Stimulated activated CD8-positive, alpha-beta memory T cell treated with anti-CD3 and anti-CD28 coated beads, Interleukin-4, amount 100 ng/mL, for 1 hour (primary cell): ENCODE measurements at places on chromosomes 16 and 17.

GRCh38 chr17:55570391-55570790 is 59.1 kb upstream of the SMIM36 start:
- DNase-seq: no peak

GRCh38 chr16:4537376-4538343 is 913 bp downstream of the CDIP1 start:
- DNase-seq: no peak

DNA sequence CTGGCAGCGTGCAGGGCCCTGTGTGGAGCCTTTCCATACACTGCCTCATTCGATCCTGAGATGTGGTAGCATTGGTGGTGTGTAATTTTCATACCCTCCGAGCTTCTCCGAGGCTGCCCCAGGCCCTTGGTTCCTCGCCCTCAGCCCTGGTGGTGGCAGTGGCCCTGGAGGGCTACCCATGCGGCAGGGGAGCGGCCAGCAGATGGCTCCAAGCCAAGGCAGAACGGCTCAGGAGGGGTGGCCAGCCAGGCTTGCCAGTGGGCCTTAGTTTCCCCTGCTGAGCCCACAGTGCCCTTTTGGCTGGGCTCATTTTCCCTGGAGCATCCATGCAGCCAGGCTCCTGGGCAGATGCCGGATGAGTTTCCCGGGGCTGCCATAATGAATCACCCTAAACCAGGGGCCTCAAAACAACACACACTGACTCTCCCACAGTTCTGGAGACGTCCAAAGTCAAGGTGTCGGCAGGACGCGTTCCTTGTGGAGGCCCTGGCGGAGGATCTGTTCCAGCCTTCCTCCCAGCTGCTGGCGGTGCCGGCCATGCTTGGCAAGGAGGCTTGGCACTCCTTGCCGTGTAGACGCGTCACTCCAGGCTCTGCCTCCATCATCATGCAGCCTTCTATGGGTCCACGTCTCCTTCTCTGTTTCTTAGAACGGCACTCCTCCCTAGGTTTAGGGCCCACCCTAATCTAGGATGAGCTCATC is 158.8 kb upstream of the GSE1 start:
- DNase-seq: no peak

- no peak for DNase-seq
These were observed 3.1 kb upstream of the BANP start for GRCh38 chr16:87948119-87948545.

- no peak for DNase-seq
These were observed 718 bp downstream of the ATP2A3 start for GRCh38 chr17:3963237-3964201.

DNA sequence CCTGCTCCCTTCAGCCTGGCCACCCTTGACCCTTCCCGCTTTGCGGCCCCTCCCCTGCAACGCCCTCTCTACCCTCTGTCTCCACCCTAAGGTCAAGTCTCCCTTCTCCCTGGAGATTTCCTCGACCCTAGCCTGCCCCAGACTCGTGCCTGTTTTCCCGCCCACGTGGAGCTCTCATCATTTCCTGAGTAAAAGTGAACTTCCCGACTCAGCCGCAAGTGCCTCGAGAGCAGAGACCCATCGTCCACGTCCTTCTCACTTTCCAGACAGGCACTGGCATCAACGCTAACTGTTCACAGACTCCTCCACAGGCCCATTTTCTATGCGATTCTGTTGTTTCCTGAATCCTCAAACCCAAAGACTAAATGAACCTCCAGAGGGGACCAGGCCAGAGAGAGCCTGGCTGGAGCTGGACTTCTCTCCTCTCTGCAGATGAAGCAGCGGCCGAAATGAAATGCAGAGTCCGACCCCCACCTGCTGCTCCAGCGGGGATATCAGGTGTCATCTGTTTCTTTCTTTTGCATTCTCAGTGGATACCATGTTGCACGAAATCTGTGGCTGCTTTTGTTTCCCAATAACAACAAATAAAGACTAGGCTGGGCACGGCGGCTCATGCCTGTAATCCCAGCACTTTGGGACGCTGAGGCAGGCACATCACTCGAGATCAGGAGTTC is 52.5 kb downstream of the RTN4RL1 start:
- DNase-seq: no peak

GRCh38 chr17:61380217-61380835 is 19.3 kb upstream of the TBX2 start:
- no peak for DNase-seq

- no peak for DNase-seq
These were observed 935 bp downstream of the USP32 start for GRCh38 chr17:60390925-60391470.

DNA sequence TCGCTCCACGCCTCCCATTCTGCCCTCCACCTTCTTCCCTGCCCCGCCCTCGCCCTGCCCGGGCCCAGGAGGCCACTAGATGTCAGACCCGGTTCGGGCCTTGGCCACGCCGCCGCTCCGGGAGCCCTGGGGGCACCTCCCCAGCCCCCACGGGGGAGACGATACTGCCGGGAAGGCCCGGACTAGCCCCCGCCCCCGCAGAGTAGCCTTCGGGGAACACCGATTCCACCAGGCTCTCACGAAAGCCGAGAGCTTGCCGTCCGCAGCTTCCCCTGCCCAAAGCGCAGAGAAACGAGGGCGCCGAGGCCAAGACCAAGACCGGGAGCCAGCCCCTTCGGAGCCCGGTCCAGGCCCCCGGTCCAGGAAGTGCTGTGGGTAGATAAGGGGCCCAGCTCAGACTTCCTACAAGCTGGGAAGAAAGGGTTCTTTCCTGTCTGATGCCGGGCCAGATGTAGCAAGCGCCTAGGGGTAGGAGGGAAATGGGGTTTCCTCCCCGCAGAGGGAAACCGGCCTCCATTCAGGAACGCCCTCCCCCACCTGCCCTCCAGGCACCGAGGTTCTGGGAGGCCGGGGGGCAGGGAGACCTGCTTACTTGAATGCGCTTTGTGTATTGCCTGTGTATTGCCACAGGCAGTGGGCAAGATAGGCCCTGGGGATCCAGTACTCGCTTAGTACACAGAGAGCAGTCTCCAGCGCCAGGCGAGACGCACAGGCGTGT is 806 bp upstream of the CYB561 start:
- DNase-seq: peak; percentile 17

DNA sequence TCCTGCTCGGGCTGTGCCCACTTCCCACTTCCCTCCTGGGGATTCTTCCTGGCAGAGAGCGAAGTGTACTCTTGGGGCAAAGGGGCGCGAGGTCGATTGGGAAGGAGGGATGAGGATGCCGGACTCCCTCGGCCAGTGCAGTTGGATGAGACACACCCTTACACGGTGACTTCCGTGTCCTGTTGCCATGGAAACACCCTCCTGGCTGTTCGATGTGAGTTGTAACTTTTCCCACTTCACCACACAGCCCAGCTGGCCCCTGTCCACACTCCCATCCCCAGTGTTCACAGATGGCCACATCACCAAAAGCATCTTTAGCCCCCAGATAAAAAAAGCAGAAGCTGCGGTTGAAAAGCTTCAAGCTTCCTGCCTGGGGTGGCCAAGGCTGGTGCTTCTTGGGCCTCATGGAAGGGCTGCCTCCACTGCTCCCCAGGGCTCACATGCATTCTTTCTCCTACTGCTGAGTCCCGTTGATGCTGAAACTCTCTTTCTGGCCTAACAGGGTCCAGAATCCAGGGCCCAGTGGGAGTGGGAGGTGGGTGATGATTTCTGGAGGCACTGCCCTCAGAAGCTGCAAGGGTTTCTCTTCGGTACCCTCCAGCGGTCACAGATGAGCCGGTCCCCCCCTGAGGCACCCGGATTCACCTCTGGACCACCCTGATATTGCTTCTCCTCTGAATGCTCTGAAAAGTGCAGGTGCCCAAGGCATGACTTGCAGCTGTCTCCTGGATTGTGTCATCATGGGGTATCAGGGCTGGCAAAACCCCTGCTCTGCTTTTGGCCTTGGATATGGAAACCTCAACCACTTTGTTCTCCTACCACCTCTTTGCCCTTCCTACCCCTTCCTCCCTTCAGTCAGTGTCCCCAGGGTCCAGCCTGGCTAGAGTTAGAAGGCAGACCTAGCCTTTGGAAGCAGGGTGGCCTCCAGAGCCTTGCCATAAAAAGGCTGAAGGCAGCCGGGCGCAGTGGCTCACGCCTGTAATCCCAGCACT is 2.2 kb upstream of the TRAF4 start:
- no peak for DNase-seq

DNA sequence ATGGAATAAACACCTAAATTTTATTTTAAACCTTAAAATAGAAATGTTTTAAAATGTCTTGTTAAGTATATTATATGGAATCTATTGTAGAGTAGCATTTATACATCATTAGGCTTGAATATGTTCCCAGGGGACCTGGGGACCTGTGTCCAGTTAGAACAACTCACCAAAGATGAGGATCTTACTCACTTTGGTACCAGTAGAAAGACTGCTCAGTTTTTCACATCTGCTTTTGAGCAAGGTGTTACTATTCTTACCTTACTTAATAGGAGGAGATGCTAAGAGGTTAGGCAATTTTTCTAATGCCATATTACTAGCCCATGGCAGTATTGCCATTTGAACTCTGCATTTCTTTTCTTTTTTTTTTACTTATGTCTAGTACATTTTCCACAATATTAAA is 14.7 kb downstream of the STXBP4 start:
- no peak for DNase-seq

DNA sequence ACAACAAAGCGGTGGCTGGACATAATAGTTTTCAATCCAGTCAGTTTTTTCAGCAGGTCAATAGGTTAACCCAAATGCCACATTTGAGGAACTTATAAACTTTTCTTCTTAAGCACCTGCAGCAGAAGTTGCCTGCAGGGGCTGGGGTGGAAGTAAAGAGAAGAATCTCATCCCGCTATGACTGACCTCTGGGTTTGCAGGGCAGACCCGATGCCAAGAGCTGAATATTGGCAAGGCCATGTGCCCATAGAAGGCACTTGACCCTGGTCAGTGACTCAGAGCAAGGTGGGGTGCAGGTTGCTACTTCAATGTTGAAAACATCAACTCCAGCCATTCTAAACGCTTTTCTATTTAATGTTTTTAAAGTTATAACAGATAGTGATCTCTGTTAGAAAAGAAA is 17.9 kb upstream of the SMPD3 start:
- DNase-seq: no peak

GRCh38 chr17:62188713-62189112 is 123.6 kb upstream of the MED13 start:
- no peak for DNase-seq

- DNase-seq: no peak
These were observed 176.3 kb upstream of the TNRC6C start for GRCh38 chr17:77782201-77782600.

GRCh38 chr17:60047590-60047989 is 31.1 kb downstream of the HEATR6 start:
- no peak for DNase-seq

GRCh38 chr17:81681672-81682071 is 1.9 kb downstream of the ARL16 start:
- DNase-seq: no peak

DNA sequence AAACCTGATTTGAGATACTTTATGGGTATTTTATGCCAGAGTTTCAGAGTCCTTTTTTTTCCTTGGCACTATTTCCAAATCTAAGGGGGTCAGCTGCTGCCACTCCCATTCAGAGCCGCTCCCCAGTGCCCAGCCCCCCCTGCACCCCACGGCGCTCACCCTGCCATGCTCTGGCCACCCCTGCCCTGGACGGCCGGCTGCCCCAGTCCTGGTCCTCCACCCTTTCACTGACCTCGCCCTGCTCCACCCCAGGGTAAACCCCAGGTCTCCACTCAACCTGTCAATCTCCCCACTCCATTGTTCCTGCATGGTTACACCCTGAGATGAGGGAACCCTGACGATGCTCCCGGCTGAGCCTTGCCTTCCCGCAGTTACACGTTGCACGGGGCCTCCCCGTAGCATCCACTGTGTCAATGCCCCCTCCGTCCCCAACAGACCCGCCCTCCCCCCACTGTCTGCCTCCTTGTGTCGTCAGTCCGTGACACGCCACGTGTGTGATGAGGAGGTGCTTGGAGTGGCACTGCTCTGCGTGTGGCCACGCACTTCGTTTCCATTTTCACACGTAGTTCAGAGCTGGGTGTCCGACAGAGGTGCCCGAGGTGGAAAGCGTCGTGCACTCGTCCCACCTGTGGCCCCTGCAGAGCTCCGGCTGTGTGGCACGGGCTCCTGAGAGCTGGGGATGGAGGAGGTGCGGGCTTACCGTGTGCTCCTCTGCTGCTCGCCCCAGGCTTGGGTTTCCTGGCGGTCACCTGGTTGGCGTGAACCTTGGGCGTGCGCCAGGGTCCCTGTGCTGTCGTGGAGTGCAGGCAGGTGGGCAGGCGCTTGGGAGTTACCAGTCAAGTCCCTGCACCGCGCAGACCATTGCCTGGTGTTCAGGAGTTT is 116.5 kb downstream of the BANP start:
- DNase-seq: no peak

DNA sequence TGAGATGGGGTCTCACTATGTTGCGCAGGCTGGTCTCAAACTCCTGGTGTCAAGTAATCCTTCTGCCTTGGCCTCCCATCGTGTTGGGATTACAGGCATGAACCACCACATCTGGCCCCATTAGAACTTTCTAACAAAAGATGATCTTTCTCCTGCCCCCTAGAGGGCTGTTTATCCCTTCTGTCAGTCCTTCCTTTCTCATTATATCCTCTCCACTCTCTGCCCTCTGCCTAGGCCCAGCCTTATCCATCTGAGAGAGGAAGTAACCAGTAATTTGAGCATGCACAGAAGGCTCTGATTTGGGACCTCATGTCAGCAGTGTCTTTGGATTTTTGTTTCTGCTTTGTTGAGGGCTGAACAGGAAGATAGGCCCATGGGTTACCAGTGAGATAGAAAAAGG is 4.4 kb upstream of the DHX40 start:
- DNase-seq: no peak

DNA sequence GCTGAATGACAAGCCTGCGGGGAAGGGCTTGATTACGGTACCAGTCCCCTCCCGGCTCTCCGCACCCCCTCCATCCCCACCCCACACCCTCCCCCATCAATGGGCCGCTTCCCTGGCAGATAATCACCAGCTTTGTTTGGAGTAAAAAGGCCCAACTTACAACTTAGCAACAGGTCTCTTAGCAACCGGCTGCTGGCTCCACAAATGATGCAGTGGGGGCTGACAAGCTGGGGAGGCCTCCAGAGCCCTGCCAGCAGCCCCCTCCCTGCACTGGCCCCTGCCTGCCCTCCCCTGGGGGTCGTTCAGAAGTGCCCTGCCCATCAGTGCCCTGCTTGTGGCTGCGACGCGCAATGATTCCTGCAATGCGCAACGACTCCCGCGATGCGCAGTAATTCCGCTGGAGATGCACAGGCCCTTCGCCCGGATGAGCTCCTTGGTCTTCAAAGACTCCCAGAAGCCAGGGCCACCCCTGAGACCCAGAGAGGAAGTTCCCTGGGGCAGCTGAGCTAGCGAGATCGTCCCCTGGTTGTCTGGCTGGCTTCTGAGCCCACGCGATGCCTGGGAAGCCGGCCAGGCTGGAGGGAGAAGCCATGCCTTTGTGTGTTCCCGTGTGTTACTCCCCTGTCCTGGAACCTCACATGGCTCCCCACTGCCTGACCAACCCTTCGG is 23.3 kb downstream of the CPNE2 start:
- DNase-seq: no peak

DNA sequence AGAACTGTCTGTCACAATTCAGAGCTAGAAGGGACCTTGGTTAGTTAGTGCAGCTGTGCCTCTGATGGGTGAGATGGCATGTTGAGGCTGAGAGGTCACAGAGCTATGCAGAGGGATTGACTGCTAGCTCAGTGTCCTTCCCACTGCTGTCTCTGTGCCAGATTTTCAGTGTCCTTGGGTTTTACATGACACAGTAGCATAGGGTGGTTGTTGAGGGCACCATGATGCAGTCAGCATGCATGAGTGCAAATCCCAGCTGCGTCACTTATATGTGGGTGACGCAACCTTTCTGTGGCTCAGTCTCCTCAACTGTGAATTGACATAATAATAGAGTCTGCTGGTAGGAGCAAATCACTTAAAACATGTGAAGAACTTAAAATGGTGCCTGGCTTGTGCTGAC is 2.7 kb downstream of the MT1A start:
- DNase-seq: no peak

GRCh38 chr17:859824-860195 is 77.7 kb downstream of the MRM3 start:
- no peak for DNase-seq
